ENCODE measurements at places on chromosomes 5 and 9.

DNA sequence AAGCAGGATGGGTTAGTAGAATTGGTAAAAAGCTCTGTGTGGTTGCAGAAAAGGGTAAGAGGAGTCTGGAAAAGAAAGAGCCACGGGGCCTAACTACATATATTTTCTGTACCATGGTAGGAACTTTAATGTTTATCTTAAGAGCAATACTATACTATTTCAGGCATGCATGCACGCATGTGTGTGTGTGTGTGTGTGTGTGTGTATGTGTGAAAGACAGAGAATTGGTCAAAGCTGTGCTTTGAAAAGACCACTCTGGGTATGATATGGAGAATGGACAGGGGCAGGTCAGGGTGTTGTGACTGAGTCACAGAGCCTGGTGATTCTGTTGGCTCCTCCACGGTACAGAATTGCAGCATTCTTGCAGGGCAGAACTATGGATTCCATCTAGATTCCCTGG, 339.3 kb downstream of the SLIT3 start:
- DNase-seq = no peak

DNA sequence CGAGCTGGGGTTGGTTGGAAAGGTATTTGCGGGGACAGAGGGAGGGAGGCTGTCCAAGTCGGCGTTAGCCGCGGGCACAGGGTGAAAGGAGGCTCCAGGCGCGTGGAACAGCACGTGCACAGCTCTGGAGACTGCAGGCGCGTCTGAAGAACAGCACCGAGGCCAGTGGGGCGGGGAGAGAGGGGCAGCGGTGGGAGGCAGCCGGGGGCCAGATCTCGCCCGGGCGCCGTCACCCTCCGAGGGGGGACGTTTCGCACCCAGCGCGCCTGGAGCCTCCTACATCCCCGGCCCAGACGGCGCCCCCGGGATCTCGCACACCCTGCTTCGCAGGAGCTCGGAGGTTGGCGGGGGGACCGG, 79.6 kb downstream of the NTNG2 start:
- no peak for DNase-seq

DNA sequence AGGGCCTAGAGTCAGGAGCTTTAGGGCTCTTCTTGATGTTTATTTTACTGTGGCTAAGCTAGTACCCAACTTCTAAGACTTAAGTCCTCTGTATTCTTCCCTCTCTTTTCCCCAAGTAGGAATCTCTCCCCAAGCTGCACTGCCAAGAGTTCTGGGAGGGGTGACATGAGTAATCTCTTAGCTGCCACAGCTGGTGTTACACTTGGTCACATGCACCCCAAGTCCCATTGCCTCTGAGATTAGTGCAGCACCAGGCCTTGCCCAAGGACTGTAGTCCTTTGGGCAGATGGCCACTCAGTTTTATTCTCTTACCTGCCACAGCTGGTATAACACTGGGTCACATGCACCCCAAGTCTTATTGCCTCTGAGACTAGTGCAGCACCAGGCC, 114.7 kb upstream of the RIOK2 start:
- DNase-seq = no peak

GRCh38 chr9:133768859-133769510, 30.8 kb upstream of the SARDH start:
- DNase-seq = no peak

- no peak for DNase-seq
These were observed 38.6 kb downstream of the HMCN2 start for GRCh38 chr9:130304116-130304515.

GRCh38 chr5:134525683-134526482, 413 bp downstream of the JADE2 start:
- no peak for DNase-seq

GRCh38 chr5:172772112-172772906, 1.3 kb upstream of the DUSP1 start:
- DNase-seq = peak; percentile 52

GRCh38 chr5:50292735-50293394, 148.2 kb downstream of the EMB start:
- DNase-seq = no peak

DNA sequence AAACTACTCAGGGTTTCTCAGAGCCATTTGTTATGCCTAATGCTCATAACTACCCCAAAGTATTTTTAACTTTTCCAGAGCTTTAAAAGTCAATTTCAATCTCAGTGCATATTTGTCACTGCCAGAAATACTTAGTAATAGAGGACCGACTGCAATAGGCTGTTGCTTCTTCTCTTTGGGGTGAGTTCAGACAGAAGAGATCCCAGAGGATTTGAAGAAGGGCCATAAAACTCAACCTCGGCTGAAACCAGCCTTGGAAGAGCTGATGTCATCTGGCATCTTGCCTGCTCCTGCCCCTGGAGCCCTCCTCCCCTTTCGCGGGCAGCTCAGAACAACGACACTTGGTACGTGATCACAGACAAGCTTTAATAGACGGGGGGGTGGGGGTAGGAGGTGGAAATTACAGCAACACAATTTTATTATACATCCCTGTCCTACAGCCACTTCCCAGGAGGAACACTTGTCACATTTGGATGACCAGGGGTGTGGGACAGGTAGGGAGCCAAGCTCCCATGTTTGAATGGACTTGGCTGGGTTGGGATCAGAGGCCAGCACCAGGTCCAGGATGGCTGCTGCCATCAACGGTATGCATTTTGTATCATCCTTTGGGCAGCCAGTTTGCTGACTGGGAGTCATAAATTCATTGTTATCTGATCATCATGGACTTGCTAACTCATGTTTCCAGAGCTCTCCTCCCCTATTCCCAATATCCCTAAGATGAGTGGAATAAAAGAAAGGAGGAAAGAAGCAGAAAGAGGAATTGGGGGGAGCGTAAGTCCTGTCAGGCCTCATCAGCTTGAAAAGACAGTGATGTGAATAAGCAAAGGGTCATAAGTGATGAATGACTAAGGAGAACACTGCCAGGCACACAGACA, 186.6 kb upstream of the PANK3 start:
- no peak for DNase-seq

GRCh38 chr5:407051-407450, 35.9 kb upstream of the EXOC3 start:
- no peak for DNase-seq

DNA sequence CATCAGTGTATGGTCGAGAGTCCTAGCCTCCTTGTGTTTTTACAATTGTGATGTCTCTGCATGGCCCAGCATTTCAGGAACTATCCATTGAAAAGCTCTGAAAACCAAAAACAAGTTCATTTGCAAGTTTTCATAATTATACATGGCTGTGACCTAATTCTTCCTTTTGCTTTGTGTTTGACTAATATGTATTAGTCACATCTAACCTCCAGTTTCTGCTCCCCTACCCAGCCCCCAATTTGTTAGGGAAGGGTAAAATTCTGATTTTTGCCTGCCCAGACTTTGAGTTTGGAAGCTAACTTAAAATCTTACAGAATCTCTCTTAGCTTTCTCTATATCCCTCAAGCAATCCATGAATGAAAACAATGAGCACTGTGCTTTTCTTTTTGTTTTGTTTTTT, 128.2 kb upstream of the SEMA6A start:
- DNase-seq = no peak
